ENCODE measurements at places on chromosomes 11 and 22.

- no peak for DNase-seq
These were observed 34.6 kb upstream of the SHANK2 start for GRCh38 chr11:71286701-71287643.

GRCh38 chr11:45339729-45340519 is 53.8 kb upstream of the SYT13 start:
- DNase-seq, result peak; percentile 83

DNA sequence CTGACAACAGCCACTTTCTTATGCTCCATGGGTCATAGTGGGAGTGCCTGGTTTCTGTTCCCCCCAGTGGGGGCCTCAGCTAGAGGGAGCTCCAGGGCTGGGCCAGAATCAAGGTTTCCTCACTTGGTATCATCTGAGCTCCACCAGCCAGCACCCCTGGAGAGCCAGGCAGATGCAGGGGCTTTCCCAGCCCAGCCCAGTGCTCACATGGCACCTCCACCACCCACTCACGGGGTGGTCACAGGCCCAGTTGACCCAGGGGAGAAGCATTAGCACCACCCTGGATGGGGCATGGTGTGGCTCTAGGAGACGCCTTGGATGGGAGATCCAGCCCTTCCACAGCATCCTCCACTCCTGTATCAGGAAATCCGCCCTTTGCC is 24.1 kb upstream of the WNT7B start:
- no peak for DNase-seq

DNA sequence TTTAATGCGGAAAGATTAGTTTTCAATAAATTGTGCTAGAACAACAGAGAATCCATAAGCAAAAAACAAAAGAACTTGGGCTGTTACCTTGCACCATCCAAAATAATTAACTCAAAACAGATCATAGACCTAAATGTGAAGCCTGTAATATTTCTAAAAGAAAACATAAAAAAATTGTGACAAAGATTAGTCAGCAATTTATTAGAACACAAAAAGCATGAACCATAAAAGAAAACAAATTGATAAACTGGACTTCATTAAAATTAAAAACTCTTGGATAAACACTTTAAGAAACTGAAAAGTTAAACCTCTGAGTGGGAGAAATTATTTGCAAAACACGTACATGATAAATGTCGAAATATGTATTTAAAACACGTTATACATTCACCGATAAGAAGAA is 21.5 kb downstream of the DDI1 start:
- no peak for DNase-seq

Data from stimulated activated naive B cell treated with anti-CD40 and anti-IgM and Interleukin-4, amounts not matched to agents 10 μg/mL and 1 μg/mL and 100 μg/mL, for 72 hours (primary cell).